OCI-LY7 (cell line): ENCODE measurements at places on chromosomes 1 and 21.

- no peak for DNase-seq
These were observed 217.8 kb upstream of the ZRANB2 start for GRCh38 chr1:71298633-71299032.

DNA sequence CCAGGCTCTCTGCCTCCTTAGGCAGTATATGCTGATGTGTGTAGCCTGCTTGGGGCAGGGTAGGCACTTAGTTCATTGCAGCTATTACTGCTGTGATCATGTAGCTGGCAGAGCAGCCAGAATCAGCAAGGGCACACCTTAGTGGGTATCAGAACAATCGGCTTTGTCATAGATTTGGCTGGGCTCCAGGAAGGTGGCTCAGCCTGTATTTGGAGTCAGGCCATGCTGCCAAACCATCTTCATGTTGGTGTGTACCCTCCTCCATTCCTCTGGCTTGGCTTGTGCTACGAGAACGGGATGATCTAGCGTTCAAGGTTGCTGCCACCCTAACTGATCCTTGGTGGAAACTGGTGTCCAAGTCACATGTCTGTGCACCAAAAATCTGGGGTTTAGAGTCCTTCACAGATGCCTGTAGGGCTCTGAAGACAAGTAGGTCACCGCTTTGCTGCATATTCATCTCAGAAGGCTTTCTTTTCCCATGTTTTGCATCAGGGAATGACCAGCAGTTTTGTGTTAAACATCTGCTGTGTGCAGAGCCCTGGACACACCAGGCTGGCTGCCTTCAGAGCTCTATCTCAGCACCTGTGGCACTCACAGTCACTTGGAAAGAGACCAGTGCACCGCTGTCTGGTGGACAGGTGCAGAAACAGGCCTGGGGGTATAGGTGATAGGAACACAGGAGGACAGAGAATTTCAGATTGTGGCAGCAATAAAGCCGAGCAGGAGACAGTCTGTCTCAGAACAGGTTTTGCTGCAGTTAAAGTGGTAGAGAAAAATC is 23.7 kb downstream of the VANGL1 start:
- no peak for DNase-seq

GRCh38 chr1:185241127-185241526 is 75.9 kb downstream of the IVNS1ABP start:
- no peak for DNase-seq

DNA sequence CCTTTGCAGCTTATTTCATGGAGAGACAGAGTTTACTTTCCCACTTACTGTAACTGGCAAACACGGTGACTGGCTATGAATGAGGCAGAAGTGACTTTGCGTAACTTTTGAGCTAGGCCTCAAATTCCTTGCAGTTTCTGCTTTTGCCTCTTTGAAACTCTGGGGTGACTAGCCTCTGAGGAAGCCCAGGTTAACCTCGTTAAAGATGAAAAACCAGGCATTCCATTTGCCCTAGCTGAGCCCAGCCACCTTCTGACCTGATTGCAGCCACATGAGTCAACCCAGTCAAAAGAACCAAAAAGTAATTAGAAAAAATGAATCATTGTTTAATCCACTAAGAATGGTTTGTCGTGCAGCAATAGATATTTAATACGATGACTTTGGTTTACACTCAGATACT is 20.4 kb downstream of the PRMT6 start:
- no peak for DNase-seq

GRCh38 chr1:233547726-233548125 is 66.2 kb upstream of the KCNK1 start:
- no peak for DNase-seq

GRCh38 chr1:79052829-79053449 is 46.4 kb upstream of the ADGRL4 start:
- no peak for DNase-seq

DNA sequence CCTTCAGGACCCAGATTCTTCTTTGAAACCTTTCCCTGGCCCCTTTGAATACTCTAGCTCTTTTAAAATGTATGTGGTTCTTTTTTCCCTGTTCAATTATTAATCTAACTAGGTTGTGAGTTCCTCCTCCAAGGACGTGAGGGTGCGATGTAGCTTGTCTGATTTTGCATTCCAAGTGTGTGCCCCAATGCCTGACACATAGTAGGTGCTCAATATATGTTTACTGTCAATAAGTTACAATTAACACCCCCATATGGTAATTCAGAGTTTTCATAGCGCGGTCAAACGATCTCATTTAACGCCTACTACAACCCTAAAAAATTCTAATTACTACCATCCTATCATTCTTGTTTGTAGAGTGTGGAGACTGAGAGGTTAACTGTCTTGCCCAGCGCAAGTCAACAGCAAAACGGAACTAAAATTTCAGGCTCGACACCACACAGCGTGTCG is 482 bp upstream of the MTR start:
- DNase-seq: no peak

- no peak for DNase-seq
These were observed 84.6 kb upstream of the NEK7 start for GRCh38 chr1:198072177-198072576.
